AG10803 (cell line): ENCODE measurements at places on chromosomes 6 and 20.

GRCh38 chr6:23417133-23417532 is 708.9 kb upstream of the NRSN1 start:
- DNase-seq, result no peak

GRCh38 chr6:69881322-69882151 is 15.2 kb downstream of the COL19A1 start:
- no peak for DNase-seq

DNA sequence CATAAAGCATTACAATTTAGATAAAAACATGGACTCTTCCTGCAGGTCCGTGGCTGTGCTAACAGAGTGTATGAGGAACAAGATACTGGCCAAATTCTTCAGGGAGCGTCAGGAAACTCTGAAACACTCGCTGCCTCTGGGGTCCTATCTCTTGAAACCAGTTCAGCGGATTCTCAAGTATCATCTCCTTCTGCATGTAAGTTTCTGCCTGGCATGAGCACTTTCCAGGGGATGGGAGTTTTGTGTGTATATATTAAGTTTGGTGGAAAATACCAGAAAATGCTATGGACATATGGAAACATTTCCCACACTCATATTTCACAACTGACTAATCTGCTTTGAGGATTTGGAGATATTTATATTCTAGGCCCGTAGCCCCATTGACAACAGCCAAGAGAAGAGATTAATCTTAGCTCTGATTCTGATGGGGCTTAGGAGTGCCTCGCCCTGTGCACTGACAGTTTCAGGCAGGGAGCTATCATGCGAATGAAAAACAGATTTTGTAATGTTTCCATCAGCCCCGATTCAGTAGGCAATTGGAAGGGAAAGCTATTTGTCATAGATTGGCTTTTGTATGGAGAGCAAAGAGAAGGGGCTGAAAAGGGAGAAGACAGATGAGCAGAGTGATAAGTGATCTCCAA is 64.7 kb upstream of the MTHFD1L start:
- peak; percentile 23 for DNase-seq

DNA sequence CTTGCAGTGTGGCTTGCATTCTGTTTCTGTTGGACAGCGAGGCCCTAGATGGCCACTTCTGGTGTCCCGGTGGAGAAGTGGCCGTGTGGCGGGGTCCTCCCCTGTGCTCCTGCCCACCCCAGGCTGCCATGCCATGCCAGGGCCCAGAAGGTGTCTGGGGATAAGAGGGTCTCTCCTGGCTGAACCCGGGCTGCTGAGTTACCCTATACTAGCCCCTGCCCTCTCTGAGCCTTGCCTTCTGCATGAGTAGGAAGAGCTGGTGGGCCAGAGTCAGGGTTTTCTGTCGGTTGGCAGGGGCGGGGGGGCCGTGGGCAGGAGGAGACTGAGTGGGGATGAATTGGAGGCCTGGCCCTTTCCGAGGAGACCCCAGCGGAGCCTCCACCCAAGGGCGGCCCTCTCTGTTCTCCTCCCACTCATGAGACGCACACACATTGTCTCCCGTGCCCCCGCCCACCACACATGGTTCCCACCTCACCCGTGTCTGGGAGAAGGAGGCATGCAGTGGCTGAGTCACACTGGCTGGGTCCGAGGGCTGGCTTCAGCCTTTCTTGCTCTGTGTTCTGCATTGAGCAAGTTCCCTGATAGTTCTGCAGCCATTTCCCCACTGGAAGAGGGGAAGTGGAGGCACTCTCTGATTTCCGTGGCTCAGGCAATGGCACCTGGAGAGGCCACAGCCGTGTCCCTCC is 24.6 kb downstream of the VSTM2L start:
- no peak for DNase-seq

DNA sequence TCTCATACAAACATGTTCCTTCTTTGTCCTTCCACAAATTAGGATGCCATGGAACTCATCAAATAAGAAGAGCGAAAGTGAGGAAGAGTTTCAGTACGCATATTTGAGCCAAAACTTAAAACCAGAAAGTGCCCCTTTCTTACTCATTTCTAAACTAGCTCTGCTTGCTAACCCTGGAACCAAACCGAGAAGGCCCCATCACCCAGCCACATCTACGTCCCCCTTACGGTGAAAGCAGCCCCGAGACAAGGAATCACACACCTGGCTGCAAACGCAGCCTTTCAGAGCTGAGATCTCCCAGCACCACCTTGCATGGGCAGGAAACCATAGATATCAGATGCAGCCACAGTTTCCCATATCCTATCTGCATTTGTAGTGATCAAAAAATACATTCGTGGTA is 28.5 kb downstream of the TRERF1 start:
- DNase-seq, result no peak

DNA sequence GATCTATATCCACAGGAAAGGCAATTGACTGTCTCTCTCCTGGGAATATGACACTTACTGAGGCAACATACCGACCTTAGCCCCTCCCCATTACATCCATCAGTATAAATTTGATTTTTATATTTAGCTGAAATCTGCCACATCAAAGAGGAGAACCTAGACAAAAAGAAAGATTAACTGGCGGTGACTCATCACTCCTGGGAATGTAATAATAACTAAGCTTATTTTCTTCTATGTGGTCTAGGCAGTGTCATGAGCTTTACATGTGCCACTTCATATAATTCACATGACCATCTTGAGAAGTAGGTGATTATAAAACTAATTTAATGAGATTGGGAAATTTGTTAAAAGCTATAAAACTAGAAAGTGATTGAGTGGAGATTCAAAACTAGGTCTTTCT is 520.0 kb upstream of the HS3ST5 start:
- no peak for DNase-seq

- no peak for DNase-seq
Measured at GRCh38 chr6:140636908-140637402, 1262.5 kb upstream of the CITED2 start.

DNA sequence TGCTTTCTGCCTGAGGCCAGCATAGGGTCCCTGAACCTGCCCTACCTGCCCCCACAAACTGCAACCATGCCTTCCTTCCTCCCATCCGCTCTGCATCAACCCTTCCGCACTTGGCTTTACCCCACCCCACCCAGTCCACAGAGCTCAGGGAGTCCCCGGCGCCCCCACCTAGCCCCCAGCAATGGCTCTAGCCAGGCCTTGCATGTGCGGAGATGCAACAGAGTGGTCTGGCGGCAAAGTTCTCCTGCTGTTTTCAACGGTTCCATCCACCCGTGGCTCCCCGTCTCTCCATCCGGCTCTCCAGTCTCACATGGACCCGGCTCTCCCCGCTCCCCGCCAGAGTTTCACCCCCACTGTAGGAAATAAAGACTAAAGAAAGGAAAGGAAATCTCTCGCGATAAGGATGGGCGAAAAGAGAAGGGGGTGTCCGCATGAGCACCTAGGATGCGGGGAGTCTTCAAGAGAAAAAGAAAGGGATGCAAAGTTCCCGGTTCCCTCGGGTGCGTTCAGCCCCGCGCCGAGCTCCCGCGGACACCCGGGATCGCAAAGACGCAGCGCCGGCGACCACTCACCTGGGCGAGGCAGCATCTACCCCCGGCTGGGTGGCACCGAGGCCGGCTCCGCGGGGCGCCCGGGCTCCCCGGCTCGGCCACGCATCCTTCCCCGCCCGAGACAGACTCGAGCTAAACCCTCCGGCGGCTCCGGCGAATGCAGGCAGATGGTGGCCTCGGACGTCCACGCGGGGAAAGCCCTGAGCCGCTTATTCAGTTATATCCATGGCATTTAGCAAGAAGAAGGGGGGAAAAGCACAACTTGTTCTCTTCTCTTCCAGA is 579 bp downstream of the LRFN2 start:
- no peak for DNase-seq

GRCh38 chr6:147954938-147955337 is 387.7 kb upstream of the SASH1 start:
- DNase-seq, result no peak

DNA sequence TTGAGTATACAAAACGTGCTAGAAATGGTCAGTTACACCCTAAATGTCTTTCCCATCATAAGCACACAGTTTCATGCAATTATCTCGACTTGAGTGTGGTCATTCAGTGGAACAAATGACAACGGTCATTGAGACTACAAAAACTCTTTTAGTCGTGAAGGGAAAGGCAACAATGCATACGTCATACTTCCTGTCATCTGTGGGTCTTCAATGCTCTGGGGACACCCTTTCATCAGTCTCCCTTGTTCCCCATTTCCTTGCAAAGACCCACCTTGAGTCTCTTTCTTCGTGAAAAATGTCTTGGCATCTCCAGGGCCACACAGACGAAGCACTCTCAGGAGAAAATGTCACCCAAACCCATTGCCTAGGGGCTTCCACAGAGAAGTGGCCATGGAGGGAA is 238.5 kb downstream of the GMPR start:
- DNase-seq, result no peak

DNA sequence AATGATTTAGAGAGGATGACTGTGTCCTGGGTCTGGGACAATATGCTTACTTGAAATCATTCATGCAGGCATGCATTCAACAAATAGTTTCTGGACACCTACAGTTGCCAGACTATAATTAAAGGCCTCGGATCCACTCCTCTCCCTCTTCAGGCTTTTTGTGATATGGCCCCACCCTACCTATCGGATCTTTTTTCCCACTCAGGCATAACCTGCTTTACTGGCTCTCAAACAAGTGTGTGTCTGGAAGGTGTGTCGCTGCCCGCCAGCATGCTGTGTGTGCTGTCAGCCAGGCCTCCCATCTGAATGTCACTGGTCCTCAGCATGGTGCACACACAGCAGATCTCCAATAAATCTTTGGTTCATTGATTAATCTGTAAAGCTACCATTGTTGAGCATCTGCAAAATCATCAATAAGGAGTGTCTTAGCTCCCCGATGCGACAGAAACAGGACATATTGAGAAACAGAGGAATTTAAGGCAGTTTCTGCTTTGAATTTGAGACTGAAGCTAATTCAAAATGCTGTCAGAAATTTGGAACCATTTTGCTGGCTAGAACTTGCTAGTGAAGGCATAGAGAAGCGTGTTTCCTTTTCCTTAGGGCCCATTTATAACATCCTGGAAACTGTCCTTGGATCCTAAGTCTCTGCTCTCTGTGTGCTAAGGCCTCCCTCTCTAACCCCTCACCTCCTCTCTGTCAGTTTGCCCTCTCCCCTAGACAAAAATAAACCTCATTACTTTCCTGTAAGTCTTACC is 23.5 kb upstream of the CCN6 start:
- no peak for DNase-seq

DNA sequence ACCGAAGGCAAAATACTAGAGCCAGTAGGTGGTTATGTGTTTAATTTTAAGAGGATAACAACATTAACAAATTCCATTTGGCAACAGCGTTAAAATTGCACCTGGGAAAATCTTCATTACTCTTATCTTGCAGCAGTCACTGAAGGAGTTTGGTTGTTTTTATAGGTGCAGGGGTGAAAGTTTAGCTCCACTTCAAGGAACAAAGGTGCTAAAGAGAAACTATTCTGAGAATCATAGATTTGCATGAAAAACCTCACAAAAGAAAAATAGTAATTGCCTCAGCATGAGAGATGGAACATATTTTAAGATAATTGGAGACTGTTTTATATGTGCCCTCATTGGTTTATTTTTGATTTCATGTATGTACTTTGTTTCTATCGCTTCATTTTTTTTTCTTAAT is 444.4 kb downstream of the UTRN start:
- no peak for DNase-seq

GRCh38 chr20:38216201-38216600 is 44.3 kb downstream of the KIAA1755 start:
- no peak for DNase-seq

DNA sequence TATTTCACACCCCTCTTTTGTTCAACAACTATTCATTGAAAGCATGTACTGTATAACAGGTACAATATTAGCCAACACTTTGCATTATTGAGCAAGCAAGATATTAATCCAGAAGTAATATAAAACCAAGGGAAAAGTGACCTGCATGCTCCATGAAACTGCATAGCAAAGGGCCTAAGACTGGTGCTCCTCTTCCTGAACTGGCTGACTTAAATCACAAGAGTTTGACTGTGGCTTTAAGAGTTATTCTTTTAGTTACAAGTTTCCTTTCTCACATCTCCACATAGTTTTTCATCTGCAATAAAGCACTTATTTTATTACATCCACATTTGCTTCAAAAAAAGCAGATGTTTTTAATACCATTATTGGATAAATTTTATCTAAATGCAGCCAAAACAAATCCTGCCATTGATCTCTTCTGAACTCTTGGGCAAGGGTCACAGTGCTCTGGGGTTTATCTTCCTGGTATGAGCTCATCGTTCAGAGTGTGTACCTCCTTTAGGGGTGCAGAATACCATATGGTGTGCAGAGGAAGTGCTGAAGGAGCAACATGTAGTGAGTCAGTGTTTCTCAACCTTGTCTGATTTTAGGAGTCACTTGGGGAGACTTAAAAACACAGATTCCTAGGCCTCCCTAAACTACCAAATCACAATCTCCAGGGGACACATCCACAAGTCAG is 1225.9 kb upstream of the MAP3K7 start:
- no peak for DNase-seq

DNA sequence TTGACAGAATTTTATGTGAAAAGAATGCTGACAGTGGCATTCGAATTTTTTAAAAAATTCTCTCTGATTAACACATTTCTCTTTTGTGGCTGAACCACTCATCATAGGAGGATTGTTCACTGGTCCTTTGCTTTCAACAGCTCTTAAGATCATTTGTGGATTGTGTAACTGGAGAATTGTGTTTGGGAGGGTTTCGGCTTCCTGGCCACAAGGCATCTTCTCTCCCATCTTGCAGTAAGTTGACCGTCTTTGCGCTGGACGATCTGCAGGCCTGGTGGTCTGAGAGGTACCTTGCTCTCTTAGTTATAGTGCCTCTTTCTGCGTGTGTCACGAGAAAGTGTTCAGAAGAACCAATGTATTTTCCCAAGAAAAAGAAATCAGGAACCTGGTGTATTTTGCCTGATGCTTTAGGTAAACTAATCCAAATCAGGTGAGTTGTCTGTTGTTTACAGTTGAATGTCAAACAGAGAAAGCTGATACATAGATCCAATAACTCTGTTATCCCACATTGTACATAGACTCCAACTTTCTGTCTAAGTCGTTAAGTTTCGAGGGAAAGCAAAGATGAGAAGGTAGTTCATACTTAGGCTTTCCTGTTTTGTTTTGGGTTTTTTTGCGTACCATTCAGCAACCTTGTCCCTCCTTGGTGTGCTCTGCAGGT is 14.8 kb upstream of the EXOC2 start:
- no peak for DNase-seq

GRCh38 chr6:150895928-150896632 is 30.6 kb downstream of the MTHFD1L start:
- DNase-seq, result no peak

- no peak for DNase-seq
Measured at GRCh38 chr6:111150577-111150976, 63.3 kb downstream of the SLC16A10 start.

GRCh38 chr6:34074064-34074742 is 71.7 kb downstream of the GRM4 start:
- no peak for DNase-seq

- DNase-seq, result no peak
Measured at GRCh38 chr20:45087097-45087790, 13.7 kb downstream of the KCNS1 start.
